ENCODE measurements at places on chromosomes 13 and 19. TPM values are rescaled to one million over a fixed set of nuclear protein-coding genes. Genes with fewer than 3 reads are reported as not detected.

KANK3 gene
- 0.53 TPM for total RNA-seq

ZNF888 gene
- 3.5 TPM for total RNA-seq

CYP4F3 gene
- not detected for total RNA-seq

KCNK6 gene
- 19.6 TPM for total RNA-seq

IL17D gene
- 5.3 TPM for total RNA-seq

ZNF626 gene
- total RNA-seq: 9.5 TPM

CASP14 gene
- total RNA-seq: not detected

CEACAM3 gene
- total RNA-seq: not detected

PSG5 gene
- total RNA-seq: not detected

PDX1 gene
- total RNA-seq: not detected

CGB8 gene
- total RNA-seq: not detected

LYPD3 gene
- total RNA-seq: not detected

CBARP gene
- total RNA-seq: 1.2 TPM

PCSK4 gene
- total RNA-seq: 0.53 TPM

MEIOSIN gene
- not detected for total RNA-seq

OR10H1 gene
- not detected for total RNA-seq

DAND5 gene
- total RNA-seq: 0.13 TPM

PNPLA6 gene
- 63.2 TPM for total RNA-seq

ZNF442 gene
- total RNA-seq: 6.5 TPM

FBN3 gene
- not detected for total RNA-seq
